Stimulated activated CD8-positive, alpha-beta memory T cell treated with anti-CD3 and anti-CD28 coated beads, Interleukin-4, amount 100 ng/mL, for 48 hours (primary cell): ENCODE measurements at places on chromosomes 2 and 18.

DNA sequence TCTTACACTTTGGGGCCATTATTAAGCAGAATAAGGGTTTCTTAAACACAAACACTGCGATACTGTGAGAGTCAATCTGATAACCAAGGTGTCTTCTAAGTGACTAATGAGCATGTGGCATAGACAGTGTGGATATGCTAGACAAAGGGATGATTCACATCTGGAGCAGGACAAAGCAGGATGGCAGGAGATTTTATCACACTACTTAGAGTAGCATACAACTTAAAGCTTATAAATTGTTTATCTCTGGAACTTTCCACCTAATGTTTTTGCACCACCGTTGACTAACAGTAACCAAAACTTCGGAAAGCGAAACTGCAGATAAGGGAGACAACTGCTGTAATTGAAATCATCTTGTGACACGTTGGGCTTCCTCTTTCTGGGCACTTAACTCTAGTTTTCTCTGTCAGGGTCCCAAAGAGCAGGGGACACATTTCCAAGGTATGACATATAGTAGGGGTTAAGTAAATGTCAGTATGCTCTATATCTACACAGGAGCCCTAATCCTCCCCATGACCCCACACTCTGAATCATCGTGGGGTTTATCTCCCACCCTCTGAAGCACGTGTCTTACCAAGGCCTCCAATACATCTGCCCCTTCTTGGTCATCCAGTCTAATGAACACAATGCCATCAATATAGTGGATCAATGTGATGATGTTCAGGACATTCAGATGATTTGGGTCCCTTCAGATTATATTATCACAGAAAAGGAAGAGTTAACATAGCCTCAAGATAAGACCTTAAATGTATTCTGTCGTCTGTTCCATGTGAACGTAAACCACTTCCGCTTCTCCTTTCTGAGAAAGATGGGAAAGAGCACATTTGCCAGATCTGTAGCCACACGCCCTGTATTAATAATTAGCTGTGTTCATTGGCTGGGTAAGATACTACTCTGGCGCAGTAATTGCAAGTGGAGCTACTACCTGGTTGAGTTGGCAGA is 78.7 kb downstream of the FTCDNL1 start:
- DNase-seq, result no peak

- no peak for DNase-seq
These were observed 167.3 kb downstream of the IKZF2 start for GRCh38 chr2:212984129-212984528.

DNA sequence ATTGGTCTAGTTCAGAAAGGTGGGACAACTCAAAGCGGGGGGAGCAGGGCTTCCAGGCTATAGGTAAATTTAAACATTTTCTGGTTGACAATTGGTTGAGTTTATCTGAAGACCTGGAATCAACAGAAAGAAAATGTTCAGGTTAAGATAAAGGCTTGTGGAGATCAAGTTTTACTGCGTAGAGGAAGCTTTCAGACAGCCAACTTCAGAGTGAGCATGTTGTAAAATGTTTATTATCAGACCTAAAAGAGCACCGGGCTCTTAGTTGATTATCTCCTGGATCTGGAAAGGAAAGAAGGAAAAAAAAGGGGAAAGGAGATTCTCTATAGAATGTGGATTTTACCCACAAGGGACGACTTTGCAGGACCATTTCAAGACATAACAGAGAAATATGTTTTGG is 227.0 kb upstream of the SH3BP4 start:
- no peak for DNase-seq

DNA sequence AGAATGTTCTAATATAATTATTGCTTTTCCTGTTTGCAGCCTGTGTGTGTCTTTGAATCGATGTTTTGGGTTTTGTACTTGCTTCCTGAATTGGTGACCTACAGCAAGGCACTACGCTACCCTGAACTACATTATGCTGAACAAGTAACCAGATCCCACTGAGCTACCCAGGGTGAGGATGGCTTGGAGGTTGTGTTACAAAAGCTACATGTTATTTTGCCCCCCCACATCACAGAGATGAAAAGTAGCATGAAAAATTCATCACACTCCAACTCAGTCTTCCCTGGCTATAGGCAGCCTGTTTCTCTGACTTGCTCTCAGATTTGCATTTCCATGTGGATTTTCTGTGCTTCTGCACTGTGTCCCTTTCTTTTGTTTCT is 162.1 kb downstream of the LDLRAD4 start:
- no peak for DNase-seq

DNA sequence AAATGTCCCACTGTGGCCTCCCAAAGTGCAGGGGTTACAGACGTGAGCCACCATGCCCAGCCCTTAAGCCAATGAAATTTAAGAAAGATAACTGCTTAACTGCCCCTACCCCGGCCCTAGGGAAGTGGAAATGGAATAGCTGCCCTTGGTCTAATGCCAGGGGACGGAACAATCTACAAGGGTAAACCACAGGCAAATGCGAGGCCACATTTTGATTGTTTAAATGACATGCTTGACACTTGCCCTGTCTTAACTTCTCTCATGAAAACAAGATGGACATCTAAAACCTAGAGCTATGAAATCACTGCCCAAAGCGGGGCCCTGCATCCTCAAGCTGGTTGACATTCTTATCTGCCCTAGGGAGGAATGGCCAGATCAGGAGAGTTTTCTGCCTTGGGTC is 5.5 kb upstream of the ITSN2 start:
- DNase-seq, result no peak

GRCh38 chr2:23662941-23663920 is 263.7 kb downstream of the ATAD2B start:
- DNase-seq, result no peak

GRCh38 chr18:23232331-23232730 is 97.0 kb downstream of the CABLES1 start:
- DNase-seq, result no peak

GRCh38 chr2:58922245-58922644 is 681.1 kb upstream of the FANCL start:
- DNase-seq, result no peak

DNA sequence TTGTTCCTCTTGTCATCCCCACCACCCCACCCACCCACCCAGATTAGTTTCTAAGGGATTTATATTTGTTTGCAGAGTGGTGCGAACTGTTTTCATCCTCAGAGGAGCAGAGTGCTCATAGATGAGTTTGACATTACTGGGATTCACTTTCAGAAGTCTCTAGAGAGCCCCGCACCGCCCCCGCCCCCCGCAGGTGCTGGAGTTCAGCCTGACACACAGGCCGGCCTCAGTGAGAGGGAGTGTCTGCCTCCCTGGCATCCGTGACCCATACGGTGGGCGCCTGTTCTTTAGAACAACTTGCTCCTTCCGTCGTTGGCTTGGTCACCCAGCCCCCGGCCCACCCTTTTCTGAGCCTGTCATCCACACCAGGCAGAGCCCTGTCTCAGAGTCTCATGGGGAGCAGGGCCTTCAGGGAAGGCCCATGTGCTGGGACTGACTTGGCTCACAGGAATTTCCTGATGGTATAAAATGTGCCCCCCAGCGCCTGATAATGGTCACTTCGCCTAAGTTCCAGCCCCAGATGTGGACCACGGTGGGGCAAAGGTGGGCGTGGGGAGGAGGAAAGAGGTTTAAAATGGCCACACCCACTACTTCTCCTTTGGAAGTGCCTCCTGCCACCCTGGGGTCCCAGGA is 44.3 kb downstream of the HPCAL1 start:
- DNase-seq, result no peak

DNA sequence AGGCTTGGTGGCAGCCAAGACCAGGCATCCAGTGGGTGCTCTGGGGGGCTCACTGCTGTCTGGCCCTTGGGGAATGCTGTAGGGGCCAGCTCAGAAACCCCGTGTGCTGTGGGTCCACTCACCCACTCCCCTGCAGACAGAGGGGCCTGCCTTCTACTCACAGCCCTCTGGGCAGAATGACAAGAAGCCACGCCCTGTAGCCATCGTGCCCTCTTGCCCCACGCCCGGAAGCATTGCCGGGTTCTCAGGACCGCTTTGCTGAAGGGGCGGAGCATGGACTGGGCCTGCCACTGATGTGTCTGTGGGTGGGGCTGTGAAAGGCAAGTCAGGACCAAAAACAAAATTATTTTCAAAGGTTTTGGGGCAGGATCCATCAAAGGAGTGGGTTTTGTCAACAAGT is 27.8 kb downstream of the GLI2 start:
- no peak for DNase-seq

DNA sequence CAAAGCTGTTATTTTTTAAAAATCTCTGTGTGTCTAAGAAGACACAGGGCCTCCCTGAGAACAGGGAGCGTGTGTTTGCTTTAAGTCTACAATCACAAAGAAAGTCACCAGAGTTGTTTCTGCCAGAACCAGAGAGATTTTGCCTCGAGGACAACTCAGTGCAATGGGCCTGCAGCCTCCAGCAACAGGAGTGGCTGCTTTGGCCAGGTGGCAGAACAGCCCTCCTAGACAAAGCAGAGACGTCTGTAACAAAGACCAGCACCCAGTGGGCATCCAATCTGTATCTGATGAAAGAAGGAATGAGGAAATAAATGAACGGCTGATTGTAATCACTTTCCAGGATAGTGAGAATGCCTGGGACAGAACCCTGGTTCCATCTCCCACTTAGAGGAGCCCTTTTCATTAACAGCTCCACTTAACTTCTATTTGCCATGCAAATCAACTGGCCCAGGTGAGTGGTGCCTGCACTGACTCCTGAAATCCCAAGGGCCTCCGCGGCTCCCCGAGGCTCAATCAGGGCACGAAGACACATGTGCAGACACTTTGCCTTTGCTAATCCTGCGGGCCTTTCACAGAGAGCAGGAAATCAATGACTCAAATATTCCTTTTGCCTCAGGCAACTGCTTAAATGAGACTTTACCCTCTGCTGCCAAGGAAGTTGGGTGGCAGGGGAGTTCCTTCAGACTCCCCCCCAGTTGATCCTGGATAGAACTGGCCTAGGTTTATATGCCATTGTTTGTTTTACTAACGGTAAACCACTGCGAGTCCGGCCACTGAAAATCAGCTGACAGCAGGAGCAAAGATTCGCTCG is 146.5 kb downstream of the CABLES1 start:
- DNase-seq, result no peak

- DNase-seq, result no peak
These were observed 2094.5 kb upstream of the CELF4 start for GRCh38 chr18:39660141-39660540.

DNA sequence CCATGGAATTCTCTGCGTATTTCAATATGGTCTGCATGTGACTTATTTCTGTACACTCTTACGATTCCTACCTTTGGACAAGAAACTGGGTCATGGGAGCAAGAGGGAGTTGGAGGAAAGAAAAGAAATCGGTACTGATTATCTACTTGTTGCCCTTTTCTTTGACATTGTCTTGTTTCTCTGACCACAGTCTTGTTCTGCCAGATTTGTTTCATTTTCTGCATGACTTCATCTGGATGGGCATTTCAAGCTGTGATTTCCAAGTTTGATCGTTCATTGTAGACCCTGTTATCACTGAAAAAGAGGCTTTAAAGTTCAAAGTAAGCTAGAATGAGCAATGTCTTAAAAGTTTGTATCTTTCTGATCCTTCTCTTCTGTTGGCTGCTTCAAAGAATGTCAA is 2186.3 kb upstream of the CELF4 start:
- DNase-seq, result no peak

- no peak for DNase-seq
These were observed 79.5 kb downstream of the DGKD start for GRCh38 chr2:233433794-233434193.
